Fibroblast of villous mesenchyme (primary cell): ENCODE measurements at places on chromosomes 11 and 22. TPM values are rescaled to one million over a fixed set of nuclear protein-coding genes. Genes with fewer than 3 reads are reported as not detected.
A peak's percentile ranks its signal among the peaks of the same experiment; 100 is the strongest.

The PTPN5 gene
- total RNA-seq, result not detected in 2 replicates

The PATE4 gene
- not detected in 2 replicates for total RNA-seq

The CASP12 gene
- total RNA-seq, result 0.43 TPM in 1 of 2 replicates, not detected in the other

The TBC1D10A gene
- total RNA-seq, result 26.4 and 29.8 TPM in 2 replicates

The MAPK8IP1 gene
- total RNA-seq, result 6.5 and 6.8 TPM in 2 replicates

The SGSM1 gene
- total RNA-seq, result not detected in 2 replicates

The YAP1 gene
- total RNA-seq, result 127 and 148 TPM in 2 replicates

The CRYBA4 gene
- total RNA-seq, result not detected in 2 replicates

The CCDC87 gene
- total RNA-seq, result 0.43 and 0.64 TPM in 2 replicates

The IGF2 gene
- 26.8 and 44.8 TPM in 2 replicates for total RNA-seq

DNA sequence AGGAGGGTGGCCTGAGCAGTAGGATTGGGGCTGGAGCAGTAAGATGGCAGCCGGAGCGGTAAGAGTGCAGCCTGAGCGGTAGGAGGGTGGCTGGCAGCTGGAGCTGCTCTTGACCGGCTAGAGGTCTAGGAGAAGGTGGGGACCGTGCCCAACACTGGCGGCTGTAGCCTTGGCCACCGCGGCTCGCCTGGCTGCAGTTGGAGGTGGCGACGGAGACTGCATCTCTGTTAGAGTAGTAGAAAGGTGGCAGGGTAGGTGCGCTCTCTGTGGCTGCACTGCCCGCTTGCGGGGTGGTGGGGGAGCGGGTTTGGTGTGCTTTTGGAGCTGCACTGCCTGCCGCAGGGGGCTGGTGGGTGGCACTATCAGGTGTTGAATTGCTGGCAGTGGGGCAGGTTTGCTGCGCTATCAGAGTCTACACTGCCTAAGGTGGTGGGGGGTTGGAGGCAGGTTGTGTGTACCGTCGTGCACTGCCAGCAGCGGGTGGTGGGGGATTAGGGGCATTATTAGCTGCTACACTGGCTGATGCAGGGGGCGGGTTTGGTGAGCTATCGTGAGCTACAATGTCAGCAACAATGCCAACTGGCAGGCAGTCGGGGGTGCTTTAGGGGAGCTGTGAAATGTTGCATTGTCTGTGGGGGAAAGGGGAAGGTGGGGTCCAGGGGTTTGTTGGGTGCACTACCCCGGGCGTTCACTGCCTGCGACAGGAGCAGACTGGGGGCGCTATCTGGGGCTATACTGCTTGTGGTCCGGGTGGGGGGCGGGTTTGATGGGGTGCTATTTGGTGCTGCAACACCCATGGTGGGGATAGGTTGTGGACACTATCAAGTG, 4461.3 kb upstream of the OR11H1 start:
- no peak for DNase-seq

GRCh38 chr22:38347181-38347943, 30.1 kb upstream of the CSNK1E start:
- DNase-seq, result no peak

GRCh38 chr11:66670816-66671215, 6.9 kb downstream of the RBM4B start:
- no peak for DNase-seq

DNA sequence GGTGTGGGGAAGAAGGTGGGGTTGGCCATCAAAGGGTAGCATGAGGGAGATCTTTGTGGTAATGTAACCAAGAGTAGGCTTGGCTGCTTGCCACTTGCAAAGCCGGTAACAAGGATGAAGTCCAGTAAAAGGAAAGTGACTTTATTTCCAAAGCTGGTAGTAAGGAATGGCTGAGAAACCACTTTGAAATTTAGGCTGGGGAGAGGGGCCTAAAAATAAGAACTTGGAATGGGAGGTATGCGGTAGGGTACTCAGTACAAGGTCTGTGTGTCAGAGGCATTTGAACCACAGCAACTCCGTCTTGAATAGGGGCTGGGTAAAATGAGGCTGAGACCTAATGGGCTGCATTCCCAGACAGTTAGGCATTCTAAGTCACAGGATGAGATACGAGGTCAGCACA, 216.0 kb upstream of the ISX start:
- DNase-seq, result no peak

GRCh38 chr11:34302046-34302921, 55.5 kb downstream of the ABTB2 start:
- peak; percentile 97 for DNase-seq

DNA sequence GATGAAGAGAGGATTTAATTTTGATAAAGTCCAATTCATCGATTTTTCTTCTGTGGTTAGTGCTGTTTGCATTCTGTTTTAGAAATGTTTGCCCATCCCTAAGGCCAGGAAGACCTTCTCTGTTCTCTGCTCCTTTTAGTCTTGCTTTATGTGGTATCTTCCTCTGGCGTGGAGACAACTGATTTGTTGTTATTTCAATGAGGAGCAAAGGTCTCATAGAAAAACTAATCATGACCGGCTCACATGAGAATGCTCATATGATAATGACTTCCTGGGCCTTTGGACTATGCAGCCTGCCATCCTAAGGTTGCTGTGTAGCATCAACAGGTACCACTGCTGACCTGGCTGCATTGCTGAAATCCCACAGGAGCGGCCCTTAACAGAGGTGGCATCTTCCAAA, 19.8 kb downstream of the SCGB1A1 start:
- no peak for DNase-seq

- DNase-seq, result no peak
These were observed 793.5 kb upstream of the CNTN5 start for GRCh38 chr11:98227278-98227677.

- DNase-seq, result no peak
These were observed 1.7 kb upstream of the ABTB2 start for GRCh38 chr11:34359548-34359891.

GRCh38 chr11:87007963-87008362, 29.8 kb upstream of the TMEM135 start:
- peak; percentile 16 for DNase-seq

DNA sequence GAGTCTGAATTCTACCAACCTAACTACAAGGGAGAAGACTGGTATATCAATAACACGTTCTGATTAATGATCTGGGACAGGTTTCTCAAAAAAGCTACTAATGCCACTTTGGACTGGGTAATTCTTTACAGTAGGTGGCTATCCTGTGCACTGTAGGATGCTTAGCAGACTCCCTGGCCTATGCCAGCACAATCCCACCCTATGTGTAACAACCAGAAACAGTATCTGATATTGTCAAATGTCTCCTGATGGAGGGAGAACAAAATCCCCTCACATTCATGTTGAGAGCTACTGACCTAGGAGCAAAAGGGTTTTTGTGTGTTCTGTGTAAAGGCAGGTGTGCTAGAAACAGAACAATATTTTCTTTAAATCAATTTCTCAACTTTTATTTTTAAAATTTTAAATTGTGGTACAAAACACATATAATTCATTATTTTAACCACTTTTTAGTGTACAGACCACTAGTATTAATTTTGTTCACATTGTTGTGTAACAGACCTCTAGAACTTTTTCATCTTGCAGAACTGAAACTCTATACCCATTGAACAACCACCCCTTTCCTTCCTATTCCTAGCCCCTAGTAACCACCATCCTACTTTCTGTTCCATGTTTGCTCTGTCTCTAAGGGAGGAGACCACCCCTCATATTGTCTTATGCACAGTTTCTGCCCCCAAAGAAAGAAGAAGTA, 2.1 kb upstream of the MS4A6A start:
- no peak for DNase-seq

- peak; percentile 86 for DNase-seq
These were observed 1.1 kb upstream of the ABTB2 start for GRCh38 chr11:34358728-34359547.

- DNase-seq, result peak; percentile 17
These were observed 425.9 kb downstream of the TMEM135 start for GRCh38 chr11:87463486-87464102.

DNA sequence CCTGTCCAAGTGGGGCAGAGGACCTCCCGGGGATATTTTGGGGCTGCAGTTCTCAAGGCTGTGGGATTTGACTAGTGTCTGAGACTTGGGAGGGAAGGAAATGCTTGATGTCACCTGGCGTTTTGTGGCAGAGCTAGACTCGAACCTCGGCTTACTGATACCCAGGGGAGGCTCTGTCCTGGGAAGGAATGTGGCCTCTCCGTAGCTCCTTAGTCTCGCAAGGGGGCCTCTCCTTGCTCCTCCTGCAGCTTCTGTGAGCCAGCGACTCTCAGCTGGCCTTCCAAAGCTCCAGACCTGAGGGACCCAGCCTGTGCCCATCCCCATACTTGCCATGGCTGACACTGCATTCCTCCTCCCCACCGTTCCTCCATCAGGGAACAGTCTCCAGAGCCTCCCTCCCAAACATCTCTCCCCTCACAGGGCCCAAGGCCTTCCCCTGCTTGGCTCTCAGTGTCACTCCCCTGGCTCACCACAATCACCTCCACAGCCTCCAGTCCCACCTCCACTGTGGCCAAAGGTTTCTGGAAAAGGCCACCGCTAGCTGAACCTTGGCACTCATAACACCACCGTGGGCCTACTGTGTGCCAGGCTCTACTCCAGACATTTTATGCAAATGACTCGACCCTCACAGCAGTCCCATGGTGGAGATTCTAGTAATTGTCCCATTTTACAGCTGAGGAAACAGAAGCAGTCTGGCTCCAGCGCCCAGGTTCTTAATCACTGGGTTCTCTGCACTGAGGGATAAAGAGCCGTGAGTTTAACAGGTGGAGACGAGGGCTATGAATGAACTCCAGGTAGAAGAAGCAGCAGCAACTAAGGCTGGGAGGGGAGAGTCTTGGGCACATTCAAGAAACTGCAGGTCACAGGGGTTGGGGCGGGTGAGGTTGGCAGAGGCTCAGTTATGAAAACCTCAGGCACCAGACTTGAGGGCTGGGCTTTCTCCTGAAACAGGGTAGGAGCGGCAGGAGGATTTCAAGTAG, 12.1 kb downstream of the P2RY2 start:
- no peak for DNase-seq

- no peak for DNase-seq
These were observed 42.4 kb downstream of the LIF start for GRCh38 chr22:30204015-30204741.

DNA sequence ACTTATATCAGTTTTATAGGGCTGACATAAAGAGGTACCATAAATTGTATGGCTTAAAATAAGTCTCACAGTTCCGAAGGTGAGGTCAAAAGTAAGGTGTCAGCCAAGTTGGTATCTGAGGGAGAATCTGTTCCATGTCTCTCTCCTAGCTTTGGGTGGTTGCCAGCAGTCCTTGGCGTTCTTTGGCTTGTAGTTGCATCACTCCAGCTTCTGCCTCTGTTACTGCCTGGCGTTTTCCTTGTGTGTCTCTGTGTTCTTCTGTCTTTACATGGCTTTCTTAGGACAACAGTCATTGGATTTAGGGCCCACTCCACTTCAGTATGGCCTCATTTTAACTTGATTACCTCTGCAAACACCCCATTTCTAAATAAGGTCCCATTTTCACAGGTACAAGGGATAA, 16.7 kb downstream of the MMP7 start:
- DNase-seq, result peak; percentile 68

DNA sequence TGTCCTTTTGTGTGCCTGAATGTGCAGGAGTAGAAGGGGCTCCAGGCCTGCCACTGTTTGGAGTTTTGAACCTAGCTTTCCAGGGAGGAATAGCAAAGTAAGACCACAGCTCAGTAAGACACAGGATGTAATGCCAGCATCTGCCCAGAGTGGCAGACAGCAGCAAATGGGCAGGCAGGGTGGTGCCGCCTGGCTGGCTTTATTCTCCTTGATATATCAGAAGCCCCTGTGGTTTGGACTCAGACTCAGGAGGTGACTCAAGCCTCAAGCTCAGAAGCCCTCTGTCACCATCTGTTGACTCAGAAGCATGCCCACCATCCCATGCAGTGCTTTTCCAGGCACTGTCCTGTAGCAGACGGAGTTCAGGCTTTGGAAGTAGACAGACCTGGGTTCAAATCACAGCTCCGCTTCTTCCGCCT, 72.7 kb upstream of the TTC12 start:
- DNase-seq, result peak; percentile 29

DNA sequence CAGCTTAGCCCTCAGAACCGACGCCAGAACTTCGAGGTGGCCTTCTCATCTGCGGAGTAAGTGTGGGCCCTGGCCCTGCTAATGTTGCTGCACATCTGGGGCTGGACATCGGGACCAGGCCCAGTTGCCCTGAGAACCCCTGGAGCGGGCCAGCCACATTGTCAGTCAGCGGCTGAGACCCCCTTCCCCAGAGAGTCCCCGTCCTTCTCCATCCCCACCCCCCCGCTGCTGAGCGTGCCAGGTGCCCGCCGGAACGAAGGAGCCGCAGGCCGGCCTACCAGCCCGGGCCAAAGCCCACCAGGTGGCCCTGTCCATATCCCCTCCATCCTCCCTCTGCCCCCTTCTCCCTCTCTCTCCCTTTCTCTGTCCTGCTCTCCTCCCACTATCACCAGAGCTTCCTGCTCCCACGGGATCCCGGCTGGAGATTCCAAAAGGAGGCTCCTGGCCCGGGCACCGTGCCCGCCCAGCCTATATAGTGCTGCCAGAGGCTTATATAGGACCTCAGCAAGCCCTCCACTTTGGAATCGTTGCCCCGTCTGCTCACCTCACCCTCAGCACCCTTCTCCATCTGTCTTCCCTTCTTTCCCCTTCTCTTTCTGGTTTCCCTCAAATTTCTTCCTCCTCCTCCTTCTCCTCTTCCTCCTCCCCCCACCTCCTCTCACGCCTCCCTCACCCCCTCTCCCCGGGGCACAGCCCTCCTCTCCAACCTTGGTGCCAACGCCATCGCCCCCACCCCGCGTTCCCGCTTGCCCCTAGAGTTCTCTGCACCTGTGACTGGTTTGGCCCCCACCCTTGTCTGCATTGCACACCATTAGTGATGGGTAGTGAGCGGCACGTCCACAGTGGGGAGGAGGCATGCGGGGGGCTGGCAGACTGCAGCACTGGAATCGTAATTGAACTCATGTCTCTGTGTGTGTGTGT, 7.3 kb downstream of the SELENOM start:
- no peak for DNase-seq

- peak; percentile 61 for DNase-seq
These were observed 23.7 kb upstream of the CBX7 start for GRCh38 chr22:39176143-39176713.

- peak; percentile 64 for DNase-seq
These were observed 22.9 kb downstream of the FLI1 start for GRCh38 chr11:128716661-128717210.

GRCh38 chr11:18780896-18781295, 10.7 kb downstream of the PTPN5 start:
- no peak for DNase-seq

GRCh38 chr11:46370253-46370652, 11.2 kb upstream of the MDK start:
- DNase-seq, result no peak

GRCh38 chr11:76785513-76785912, 2.4 kb downstream of the TSKU start:
- DNase-seq, result no peak
